Nucleus accumbens (tissue), 56 donors: ENCODE measurements at places on chromosomes 12 and 14.

DNA sequence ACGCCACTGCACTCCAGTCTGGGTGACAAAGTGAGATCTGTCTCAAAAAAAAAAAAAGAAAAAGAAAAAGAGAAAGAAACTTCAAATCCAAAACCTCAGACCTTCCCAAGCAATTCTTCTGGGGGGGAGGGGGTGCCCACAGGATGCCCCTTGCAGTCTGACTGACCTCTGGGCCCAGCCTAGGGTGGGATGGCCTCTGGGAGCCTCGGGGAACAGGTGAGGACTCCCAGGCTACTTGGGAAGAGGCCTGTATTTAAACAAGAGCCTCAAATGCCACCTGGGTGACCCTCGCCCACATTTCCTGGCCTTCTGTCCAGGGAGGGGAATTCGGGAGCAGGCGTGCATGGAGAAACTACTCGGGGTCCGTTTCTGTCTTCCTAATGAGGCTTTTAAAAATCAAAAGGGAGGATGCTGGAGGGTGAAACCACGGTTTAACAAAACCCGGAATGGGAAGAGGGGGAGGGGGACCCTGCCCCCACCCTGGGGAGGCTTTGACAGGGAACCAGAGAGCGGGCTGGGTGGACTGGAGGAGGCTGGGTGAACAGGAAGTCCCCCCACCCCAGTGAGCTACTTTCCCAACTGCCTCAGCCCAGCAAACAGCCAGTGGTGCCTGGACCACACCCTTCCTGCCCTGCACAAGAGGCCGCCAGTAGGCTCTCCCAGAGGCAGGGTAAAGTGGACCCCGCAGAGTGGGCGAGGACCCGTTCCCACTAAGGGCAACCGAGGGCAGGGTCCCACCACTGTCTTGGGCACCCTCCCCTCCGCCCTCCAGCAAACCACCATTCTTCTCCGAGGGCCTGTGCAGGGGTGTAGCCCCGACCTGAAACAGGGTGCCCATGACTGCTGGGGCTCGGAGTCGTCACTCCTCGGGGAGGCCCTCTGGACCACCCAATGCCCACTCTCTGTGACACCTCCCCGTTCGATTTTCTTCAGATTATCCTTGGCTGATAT lies 1.5 kb upstream of the FBRSL1 start:
- DNase-seq = no peak

- no peak for DNase-seq
These were observed 30.6 kb downstream of the RASSF9 start for GRCh38 chr12:85805654-85806053.

DNA sequence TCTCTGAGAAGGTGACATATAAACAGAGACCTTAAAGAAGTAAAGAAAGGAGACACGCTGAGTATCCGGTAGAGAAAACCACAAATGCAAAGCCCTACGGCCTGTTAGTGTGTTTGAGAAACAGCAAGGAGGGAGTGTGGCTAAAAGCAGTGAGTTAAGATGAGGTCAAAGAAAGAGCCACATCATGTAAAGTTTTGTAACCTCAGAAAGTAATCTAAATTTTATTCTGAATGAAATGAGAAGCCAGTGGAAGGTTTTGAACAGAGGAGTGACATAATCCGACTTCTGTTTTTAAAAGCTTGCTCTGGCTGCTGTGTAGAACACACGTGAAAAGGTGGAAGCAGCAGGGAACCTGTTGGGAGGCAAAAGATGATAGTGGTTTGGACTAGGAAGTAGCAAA lies 32.6 kb downstream of the PPP2R5E start:
- DNase-seq = no peak

- DNase-seq = no peak
These were observed 1.4 kb downstream of the LBHD2 start for GRCh38 chr14:103085106-103086091.

DNA sequence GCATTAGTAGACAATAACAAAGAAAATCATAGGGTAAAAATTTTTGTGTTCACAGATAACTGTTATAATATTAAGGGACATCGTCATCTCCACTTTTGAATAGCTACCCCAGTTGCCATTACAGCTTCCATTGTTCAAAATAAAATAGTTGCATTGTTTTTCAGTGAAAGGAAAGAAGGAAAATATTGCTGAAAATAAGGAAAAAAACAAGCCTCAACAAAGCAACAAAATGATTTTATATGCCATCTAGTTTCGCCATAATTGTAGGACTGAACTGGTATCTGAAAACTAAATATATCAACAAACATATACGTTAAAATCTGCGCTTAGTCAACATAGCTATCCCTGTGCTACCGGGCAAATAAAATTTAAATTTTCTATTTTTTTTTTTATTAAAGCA lies 3.3 kb downstream of the CDK17 start:
- DNase-seq = no peak

DNA sequence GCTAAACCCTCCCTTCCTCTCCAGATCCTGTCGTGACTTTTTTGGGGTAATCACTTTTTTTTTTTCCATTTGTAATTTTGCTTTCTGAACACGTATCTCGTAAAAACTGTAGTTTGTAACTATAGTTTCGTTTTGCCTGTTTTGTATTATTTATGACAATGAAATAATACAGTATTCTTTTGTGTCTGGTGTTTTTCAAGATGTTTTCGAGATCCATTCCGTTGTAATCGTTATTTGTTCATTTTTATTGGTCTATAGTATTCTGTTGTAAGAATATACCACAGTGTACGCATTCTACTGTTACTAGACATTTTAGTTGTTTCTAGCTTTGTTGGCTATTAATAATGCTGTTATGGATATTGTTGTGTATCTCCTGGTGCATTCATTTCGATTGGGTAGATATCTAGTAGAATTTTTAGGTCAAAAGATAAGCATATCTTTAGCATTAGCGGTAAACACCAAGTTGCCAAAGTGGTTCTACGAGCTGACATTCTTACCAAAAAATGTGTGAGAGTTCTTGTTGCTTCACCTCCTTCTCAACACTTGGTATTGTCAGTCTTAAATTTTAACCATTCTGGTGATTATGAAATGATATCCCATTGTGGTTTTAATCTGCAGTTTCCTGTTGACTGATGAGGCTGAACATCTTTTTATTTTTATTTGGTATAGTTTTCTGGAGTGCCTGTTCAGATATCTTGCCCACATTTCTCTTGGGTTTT lies 92.3 kb upstream of the EVL start:
- DNase-seq = no peak

GRCh38 chr14:33692762-33693161 lies 258.1 kb downstream of the EGLN3 start:
- no peak for DNase-seq

DNA sequence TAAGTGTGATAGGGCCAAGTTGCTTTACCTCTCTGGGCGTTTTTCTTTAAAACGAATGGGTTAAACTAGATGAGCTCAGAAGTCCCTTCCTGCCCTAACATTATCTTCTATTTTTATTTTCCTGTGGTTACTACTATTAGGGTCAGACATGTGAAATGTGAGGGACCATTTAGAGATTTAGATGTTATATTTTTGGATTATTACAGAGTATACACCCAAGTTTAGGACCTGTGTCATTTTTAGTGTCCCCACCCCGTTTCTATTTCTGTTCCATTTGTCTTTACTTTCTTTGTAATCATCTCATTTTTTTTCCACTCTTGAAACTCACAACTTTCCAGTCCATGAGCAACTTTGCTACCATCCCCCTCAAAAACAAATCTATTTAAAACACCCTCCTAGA lies 56.3 kb downstream of the SLC4A8 start:
- DNase-seq = no peak

GRCh38 chr14:21923820-21924219 lies 250.2 kb upstream of the OR4E1 start:
- no peak for DNase-seq

GRCh38 chr14:68970038-68970612 lies 9.0 kb downstream of the ACTN1 start:
- DNase-seq = no peak

DNA sequence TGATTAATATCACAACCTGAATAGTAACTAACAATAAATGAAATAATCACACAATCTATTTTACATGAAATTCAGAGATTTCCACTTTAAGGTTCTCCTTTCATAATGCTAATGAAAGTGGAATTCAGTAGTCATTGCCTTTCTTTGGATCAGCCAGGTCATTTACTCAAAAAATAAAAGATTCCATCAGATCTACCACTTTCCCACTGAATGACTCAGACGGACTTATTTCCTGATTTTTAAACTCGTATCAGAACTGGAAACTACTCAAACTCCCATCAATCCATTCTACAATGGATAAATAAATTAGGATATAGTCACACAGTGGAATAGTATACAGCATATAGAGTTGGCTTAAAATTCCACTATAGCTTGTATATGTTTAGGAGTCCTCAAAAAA lies 237.1 kb downstream of the MED13L start:
- no peak for DNase-seq

DNA sequence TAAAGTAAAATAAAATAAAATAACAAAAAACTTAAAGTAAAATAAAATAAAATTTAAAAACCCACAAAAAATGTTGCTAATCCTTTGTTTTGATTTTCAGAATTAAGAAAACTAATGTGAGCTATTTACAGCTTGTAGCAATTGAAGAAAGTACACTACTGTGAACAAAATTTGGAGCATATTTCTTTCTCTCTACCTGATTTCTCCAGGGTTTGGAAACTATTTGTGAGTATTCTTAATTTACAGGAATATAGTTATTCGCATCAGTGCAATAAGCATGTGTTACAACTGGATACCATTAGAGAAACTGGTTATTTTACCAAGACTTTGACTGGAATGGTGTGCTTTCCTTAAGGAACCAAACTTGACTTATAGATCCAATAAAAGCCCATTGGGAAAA lies 86.1 kb upstream of the CNOT2 start:
- no peak for DNase-seq

DNA sequence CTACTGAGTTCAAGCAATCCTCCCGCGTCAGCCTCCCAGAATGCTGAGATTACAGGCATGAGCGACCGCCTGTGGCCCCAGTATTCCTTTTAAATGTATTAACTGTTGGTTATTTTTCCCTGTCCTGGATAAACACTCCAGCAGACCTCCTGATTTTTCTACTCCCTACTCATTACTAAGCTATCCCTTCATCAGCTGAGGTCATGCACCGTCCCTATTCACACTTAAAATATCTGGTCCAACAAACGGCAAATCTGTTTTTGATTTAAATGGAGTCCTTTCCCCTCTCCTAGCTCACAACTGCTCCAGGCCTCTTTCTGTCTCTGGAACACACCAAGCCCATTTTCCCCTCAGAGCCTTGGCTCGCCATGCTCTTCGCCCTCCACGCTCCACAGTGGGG lies 1003.3 kb upstream of the TMEM132C start:
- no peak for DNase-seq

GRCh38 chr12:99911081-99911480 lies 73.7 kb downstream of the ANKS1B start:
- DNase-seq = no peak

DNA sequence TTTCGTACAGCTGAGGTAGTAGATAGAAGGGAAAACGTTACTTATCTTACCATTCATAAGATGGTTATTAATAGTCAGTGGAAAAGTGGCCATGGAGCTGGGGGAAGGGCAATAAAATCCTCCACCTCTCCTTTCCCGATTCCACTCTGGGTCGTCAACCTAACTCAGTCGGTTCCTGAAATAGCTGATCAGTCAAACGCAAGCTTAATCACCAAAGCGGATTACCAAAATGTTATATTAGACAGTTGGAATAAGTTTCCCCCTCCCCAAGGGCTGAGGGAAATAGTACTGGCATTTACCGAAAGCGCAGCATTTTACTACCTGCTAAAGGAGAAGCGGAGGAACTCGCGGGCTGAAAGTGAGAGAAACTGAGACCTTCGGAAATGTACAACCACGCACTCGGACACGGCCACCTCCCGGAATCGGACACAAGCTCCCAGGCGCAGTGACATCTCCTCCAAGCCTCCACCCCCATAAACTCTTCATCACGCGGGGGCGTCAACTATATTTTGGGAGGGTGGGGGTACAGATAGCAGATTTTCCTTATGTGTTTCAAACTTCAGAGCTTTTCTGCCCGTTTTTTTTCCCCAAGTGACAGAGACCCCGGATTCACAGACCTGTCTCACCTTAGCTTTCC lies 1.2 kb downstream of the PPM1H start:
- DNase-seq = no peak

DNA sequence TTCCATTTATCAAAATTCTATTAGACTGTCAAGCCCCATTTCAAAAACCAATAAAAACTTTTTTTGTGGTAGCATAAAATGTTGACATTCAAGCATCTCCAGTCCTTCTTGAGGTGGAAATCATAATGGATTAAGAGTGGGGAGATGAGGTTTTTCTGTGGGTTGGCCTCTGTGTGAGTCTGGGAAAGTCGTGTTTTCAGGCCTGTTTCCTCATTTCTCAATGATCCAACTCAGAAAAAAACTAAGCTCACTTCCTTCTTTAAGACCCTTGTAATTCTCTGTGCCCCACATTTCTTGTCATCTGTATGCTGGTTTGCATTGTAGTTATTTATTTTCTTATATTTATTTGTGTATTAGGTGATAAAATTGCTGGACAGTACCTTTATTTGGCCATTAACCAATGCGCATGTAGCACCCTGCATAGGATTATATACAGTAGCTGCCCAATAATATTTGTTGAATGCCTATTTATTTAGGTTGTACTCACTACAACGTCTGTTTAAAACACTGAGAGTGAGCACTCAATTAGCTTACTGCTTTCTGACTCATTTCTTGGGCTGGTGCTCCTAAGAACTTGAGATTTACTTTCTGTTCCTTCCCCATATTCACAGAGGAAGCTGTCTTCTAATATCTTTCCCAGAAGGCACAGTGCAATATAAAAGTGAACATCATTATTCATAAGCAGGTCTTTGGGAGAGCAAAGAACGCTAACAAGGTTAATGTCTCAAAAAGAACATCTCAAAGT lies 121.9 kb downstream of the DNAI7 start:
- no peak for DNase-seq

- no peak for DNase-seq
These were observed 20.2 kb upstream of the DUSP16 start for GRCh38 chr12:12582895-12583303.

DNA sequence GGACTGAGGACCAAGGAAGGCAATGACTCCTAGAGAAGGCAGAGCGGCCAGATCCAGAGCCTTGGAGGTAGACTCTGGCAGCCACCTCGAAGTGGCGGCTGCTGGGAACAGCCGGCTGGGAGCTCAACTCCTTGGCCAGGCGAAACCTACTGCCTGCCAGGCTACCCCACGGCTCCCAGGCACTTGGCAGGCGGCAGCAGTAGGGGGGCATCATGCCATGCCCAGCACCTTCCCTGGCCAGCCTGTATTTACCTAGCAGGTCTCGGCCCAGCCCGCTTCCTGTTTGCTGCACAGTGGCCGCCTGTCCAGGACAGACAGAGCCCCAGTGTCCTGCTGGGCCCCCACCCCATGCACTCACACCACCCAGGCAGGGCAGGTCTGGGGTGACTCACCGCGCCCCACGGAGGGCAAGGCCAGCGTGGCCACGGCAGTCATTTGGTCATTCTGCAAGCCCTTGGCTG lies 10.2 kb downstream of the TRPV4 start:
- peak; percentile 10 for DNase-seq

- DNase-seq = no peak
These were observed 13.3 kb downstream of the USP44 start for GRCh38 chr12:95538006-95538405.

GRCh38 chr14:63652406-63652805 lies 10.7 kb upstream of the WDR89 start:
- no peak for DNase-seq

- no peak for DNase-seq
These were observed 41.7 kb upstream of the TSPAN11 start for GRCh38 chr12:30884799-30885198.
